ENCODE measurements at places on chromosomes 13 and 19.

DNA sequence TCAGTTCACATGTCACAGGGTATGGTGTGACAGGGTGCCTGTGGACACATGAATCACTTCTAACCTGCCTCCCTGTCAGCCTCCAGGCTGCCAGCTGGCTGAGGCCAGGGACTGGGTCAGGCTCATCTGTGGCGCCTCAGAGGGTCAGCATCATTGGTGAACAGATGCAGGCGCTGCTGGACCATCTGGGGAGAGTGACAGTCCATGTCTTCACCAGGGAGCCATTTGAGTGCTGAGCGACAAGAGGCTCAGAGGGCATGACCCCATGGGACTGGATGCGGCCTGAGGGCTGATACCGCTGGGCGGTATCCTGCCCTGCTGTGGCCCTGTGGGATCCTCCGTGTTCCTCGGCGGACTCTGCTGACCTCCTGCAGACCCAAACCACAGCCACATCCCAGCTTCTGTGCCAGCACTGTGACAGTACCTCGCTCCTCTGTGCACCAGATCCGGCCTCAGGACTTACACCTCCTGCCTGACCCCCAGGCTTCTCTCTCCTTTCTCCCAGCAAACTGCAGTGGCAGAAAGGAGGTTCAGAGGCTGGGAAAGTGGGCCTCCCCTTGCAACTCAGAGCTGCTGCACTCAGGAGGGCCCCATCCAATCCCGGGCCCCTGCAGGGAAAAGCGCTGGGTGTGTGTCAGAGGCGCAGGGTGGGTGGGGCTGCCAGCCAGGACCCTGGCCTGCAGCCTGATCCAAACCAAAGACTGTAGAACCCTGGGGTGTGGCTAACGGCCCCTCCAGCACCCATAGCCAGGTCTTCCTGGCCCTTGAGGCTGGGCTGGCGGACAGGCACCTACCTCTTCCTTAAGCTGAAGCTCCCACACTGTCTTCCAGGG, 10.2 kb downstream of the ACTMAP start:
- DNase-seq: no peak

DNA sequence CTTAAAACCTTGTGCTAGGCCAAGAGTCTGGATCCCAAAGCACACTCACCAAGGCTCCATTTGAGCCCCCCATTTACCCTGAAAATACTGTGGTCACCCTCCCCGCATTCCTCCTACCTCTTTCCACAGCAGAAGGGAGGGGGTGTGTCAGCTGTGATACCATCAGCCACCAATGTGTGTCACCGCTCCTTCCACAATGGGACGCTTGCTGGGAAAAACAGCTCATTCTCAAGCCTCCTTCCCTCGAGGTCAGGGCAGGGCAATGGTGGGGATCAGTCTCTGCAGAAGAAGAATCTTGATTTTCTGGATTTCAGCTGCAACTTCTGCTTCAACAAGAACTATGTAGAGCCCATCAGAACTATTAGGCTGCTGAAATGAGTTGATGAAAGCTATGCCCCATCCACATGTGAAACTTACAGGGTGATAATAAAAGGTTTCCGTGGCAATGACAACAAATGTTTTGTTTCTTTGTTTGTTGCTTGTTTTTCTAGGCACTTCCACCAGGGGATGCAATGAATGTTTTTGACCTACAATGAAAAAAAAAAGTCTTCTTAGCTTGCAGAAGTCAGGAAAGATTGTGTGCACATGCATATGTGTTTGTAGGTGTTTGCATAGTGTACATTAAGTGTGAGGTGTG, 26.4 kb upstream of the ZNF507 start:
- DNase-seq: no peak

DNA sequence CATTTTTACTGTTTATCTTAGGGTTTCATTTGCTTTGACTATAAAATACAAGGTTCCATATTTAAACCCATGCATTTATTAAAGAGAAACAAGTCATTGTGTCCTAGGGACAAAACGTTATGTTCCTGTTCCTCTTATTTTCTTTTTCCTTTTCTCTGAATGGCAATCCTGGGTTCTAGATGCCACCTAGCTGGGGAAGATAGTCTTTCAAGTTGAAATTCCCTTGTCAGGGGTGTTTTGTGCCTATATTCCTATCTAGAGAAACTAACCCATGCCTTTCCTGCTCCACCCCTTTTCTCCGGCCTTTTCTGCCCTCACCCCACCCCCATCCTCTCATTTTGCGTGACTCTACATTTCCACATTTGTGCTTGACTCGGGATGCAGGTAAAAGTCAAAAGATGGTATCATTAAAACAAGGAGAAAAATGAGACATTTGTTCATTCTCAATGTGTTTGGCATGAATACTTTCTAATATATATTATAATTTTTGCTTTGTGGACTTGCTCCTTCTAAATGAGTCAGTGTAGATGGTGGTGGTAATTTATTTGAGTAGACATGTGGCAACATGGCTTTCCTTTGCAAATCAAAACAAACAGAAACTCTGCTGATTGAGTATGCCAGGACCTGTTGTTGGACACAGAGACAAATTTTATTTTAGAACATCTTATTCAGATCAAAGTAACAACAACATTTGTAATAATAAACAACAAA, 26.8 kb upstream of the STARD13 start:
- DNase-seq: peak; percentile 79

GRCh38 chr13:110304256-110304655, 2.7 kb downstream of the COL4A1 start:
- DNase-seq: no peak

DNA sequence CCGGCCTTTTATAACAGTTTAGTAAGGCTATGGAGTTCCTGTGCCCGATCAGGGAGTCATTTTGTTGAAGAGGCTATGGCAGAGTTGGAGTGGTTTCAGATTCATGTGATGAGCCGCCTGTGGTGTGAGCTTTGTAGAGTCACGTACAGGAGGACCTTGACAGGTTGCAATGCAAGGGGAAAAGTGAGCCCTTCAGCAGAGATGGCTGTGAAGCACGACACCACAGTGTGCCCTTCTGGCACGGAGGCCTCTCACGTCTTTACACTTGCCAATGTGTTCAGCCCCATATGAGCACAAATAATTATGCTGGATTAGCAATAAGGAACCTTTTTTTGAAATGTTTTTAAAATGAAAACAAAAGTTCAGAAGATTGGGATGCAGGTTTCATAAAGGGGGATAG, 499.8 kb downstream of the LIG4 start:
- no peak for DNase-seq

- no peak for DNase-seq
These were observed 24.3 kb upstream of the SHFL start for GRCh38 chr19:10061717-10062310.

DNA sequence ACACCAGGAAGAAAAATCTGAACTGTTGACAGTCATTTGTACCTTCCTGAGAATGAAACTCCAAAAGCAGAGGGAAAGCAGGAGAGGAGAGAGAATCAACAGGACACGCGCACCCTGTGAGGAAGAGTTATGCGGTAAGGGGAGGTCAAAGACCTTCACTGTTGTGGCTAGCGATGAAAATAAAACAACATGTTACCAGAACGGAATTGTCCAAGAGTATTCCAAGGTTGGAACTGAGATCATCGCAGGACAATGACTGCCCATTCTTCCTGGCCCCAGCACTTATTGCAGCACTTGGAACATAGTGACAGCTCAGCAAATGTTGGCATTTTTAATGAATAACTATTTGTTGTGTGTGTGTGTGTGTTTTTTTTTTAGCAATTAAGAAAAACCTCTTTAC, 176.0 kb upstream of the TSC22D1 start:
- DNase-seq: no peak

All from hippocampal formation (tissue), 2 donors.